ENCODE measurements at places on chromosomes 12 and 14.

- DNase-seq, result no peak
Measured at GRCh38 chr14:101120641-101121507, 217.4 kb upstream of the RTL1 start.

DNA sequence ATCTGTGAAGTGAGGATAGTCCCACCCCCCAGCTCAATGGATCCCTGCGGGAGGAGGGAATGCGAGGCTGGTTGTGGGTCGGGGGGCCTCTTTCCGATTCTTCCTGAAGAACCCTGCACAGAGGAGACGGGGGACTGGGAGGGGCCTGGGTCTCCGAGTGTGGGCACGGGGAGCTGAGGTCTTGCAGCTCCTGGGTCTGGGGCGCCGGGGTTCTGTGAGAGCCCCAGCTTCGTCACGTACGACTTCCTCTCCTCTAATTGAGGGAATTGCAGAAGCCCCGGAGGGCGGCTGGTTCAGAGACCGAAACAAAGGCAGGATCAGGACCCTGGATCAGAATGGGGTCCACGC lies 66.6 kb downstream of the DIO3 start:
- no peak for DNase-seq

DNA sequence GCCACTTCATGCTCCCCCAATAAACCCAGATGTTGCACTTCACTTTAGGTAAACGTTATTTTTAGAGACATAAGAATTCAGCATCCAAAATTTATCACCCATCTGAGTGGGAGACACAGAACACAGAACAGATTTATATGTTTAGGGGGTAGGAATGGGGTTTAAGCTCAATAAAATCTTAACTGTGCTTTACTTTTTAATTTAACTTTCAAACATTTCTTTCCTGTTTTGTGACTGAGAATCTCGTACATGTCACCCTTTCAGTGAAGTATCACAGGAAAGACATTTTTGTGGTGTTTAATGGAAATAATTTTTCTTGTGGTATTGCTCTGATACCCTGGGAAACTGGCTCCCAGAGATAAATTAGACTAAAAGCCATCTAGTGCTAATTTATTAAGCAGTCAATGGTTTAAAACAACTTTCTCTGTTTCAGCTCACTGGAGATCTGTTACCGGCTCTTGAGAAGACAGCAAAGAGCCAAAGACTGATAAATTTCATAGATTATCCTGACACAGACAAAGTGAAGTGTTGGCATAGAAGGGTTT lies 148.0 kb upstream of the BMP4 start:
- DNase-seq, result no peak

DNA sequence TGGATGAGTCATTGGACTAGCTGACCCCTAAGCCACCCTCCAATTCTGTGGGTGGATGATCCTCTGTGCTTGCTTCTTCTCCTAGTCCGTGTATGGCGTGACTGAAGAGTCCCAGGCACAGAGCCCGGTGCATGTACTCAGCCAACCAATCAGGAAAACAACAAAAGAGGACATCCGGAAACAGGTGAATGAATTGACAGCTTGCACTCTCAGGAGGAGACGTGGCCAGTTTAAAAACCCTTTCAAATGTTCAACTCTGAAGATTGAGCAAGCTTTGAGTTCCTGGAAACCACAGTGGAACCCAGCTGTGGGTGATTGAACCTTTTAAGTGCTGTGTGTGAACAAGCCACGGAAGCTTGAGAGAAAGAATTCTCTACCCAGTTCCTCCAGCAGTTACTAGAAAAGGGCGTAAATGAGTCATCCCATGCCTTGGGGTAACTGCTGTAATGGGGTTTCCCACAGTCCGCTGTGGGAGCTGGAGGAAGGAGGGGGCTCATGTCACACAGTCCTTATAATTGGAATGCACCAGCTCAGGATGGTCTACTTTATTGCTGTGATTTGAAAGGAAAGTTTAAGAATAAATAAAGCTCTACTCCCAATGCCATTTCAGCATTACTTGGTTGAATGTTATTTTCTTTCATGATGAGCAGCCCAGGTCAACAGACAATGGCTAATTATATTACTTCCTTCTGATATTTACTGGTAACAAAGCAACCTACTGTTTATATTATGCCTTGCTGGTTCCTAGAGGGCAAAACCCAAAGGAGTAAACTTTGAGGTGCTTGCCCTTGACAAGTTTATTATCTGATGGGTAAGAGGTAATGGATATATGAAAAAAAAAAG lies 417.0 kb downstream of the DPF3 start:
- DNase-seq, result no peak

DNA sequence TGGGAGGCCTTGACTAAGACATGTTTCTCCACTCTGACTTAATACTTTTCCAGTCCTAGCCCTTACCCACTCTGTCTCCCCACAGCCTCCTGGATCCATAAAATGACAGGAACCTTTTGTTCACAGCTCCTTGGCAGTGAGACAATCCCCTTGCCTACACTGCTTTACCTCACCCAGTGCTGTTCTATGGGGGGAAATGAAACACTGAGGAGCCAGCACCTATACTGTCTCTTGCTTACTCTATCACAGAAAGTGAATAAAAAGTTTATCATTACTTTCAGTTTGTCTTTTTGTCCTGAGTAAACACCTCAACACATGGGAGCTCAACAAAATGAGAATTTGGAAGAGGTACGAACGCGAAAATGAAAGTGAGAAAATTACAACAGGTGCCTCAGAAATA lies 127.2 kb upstream of the DAAM1 start:
- no peak for DNase-seq

GRCh38 chr14:59823179-59823578 lies 47.4 kb downstream of the RTN1 start:
- DNase-seq, result no peak

GRCh38 chr14:69818758-69819191 lies 21.7 kb upstream of the SLC10A1 start:
- no peak for DNase-seq

GRCh38 chr12:42261708-42262107 lies 23.7 kb upstream of the YAF2 start:
- DNase-seq, result no peak

- no peak for DNase-seq
Measured at GRCh38 chr14:105974902-105975301, 448.5 kb downstream of the TMEM121 start.

DNA sequence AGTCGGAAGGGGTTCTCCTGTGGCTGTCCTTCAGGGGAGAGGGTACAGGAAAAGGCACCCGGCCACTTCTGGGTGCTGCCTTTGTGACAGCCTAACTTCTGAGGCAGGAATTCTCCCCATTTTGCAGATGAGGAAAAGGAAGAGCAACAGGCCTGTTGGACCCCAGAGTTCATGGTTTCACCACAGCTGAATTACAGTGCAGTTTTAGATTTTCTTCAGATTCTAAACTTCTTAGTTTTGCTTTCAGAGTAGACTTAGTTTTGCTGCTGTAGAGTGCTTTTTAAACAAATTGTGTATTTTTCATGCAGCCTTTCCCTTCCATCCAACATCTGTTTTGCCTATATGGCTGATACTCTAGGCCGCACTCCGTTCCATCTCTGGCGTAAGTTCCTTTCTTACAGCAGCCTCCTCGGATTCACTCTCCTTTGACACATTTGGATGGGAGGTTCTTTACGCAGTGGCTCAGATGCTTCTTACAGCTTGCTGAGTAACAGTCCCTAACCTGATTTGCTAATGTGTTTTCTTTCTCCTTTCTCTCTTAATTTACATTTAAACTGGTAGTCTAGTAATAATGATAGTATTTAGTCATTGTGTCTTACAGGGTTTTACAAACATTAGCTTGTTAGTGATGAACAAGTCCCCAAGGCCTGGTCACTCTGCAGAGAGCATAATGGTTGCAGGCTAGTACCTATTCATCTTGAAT lies 7.8 kb downstream of the TRAF3 start:
- DNase-seq, result no peak

DNA sequence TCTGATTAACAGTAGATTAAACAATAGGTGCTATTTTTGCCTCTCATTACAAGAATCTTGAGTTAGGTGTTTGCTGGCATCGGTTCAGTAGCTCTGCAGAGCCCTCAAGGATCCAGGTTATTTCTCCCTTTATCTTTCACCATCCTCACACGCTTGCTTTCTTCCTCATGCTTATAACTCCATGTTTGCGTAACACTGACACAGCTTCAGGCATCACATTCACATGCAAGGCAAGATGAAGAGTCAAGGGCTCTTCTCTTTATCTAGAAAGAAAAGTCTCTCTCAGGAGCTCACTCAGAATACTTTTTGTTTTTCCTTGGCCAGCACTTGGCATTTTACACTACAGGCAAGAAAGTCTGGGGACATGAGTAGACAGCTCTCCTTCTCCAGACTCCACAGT lies 24.2 kb upstream of the PTHLH start:
- no peak for DNase-seq

- DNase-seq, result no peak
Measured at GRCh38 chr12:106030210-106031071, 108.3 kb downstream of the NUAK1 start.

DNA sequence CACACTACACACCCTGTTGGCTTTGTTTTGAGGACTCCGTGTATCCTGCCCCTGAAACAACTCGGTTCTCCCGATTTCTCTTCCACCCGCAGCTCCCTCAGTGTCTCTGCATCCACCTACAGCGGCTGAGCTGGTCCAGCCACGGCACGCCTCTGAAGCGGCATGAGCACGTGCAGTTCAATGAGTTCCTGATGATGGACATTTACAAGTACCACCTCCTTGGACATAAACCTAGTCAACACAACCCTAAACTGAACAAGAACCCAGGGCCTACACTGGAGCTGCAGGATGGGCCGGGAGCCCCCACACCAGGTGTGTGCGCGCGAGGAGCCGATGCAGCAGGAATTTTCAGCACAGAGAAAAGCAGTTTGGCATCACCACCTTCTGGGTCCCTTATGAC lies 10.5 kb downstream of the ALKBH2 start:
- no peak for DNase-seq

DNA sequence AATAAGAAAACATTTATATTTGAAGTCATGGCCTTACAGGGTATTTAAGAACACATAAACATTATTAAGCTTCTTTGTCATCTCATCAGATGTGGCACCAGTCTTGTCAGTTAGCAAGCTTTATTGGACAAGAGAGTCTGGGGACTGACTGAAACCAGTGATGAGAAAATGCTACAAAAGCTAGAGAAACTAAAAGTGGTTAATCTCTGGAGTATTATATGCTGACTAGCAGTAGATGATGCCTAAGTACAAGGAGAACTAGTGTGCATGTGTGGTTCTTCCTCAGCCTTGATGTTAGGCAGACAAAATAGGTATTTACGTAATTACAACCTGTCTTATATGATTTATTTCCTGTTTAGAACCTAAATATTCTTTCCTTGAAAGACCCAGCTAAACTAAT lies 176.5 kb downstream of the CPNE8 start:
- no peak for DNase-seq

GRCh38 chr14:49863487-49864281 lies 11.1 kb upstream of the NEMF start:
- DNase-seq, result no peak

DNA sequence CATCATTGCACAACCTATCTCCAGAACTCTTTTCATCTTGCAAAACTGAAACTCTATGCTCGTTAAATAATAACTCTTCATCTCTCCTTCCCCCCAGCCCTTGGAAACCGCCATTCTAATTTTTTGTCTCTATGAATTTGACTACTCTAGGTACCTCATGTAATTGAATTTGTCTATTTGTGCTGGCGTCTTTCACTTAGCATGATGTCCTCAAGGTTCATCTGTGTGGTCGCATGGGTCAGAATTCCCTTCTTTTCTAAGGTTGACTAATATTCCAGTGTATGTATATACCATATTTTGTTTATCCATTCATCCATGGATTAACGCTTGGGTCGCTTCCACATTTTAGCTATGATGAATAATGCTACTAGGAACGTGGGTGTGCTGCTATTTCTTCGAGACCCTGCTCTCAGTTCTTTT lies 80.1 kb downstream of the PLXNC1 start:
- DNase-seq, result no peak

GRCh38 chr12:3307389-3307788 lies 183.6 kb upstream of the PRMT8 start:
- DNase-seq, result no peak

DNA sequence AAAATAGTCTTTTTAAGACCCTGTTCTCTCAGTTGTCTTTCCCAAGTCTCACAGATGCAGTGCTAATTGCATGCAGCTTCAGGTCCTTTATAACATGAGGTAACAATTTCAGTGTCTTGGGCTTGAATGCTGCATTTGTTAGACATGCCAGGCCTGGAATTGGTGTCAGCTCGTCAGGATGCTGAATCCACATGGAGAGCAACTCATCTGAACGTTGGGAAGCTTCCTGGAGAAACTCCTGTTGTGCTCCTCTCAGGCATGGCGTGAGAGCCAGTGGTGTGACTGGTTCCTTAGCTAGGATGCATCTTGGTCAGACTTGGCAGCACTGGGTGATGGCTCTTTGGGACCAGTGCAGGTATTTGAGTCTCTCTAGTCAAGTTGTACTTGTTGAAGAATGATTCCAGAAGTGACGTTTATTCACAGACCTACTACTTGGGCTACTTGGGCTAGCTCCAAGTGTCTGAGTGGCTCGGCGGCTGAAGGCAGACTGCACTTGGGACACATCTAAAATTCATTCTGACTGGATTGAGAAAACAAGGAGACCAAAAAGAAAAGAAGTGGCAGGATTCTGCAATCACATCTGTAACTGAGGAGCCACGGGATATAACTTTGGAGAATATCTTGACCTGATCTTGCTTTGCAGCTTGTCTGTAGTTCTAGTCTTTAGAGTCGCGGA lies 134.8 kb upstream of the ARHGAP5 start:
- no peak for DNase-seq

DNA sequence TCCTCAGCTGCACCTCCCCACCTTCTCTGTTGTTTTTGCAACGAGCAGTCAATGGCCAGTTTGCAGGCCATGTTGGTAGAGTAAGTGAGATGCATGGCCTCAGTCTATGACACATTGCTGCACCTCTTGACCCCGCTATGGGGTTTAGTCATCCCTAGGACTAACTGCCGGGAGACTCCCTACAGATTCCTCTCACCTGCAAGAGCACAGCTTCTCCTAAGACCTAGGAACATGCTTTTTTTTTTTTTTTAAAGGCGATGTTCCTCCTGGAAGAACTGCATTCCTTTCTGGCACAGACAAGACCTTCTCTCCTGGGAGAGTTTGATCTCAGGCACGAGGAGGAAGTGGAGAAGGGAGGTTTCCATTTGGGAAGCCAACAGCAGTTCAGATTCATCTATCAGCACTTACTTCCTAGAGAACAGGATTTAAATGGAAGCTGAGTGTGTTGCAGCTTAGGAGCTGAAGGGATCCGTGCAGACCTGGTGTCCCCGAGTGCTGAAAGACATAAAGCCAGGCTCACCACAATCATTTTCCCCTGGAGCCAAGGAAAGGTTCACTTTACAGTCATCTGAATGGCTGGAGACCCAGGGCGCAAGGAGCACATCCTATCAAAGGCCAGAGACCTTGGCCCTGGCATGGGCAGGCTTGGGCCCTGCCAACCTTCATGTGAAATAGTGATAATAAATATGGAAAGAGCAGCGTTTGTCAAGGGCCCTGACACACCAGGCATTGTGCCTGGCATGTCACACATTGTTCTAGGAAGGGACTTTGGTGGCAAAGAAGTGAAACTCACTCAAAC lies 104.1 kb downstream of the LGMN start:
- DNase-seq, result no peak

GRCh38 chr12:19088606-19089005 lies 40.9 kb upstream of the PLEKHA5 start:
- DNase-seq, result no peak

GRCh38 chr14:91968280-91968679 lies 20.8 kb upstream of the FBLN5 start:
- no peak for DNase-seq

Measured in NCI-H1048 (cell line).